H9 (cell line): ENCODE measurements at places on chromosomes 2 and 18. TPM values are rescaled to one million over a fixed set of nuclear protein-coding genes. Genes with fewer than 3 reads are reported as not detected.

DNA sequence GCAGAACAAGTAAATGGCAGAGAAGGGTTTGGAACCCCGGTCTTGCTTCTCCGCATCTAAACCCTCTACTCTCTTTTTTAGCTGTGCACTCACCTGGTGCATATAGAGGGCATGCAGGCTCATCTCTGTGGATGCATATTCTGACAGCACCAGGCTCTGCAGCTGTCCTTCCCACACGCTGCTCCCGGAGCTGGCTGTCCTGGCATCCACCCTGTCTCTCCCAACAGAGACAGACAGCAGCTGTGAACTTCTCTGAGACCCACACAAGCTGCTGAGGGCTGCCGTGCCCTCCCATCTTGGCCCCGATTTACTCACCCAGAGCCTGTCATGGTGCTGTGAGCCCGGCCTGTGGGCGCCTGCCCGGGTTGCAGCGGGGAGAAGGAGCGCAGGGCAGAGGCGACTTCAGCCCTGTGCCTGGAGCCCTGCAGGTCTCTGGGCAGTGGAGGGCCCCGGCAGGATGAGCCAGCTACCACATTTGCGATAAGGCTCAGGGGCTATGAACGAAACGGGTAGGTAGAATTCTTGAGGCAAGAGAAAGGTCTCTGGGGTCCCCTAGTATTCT is 3.3 kb upstream of the ABCB6 start:
- DNase-seq: no peak

DNA sequence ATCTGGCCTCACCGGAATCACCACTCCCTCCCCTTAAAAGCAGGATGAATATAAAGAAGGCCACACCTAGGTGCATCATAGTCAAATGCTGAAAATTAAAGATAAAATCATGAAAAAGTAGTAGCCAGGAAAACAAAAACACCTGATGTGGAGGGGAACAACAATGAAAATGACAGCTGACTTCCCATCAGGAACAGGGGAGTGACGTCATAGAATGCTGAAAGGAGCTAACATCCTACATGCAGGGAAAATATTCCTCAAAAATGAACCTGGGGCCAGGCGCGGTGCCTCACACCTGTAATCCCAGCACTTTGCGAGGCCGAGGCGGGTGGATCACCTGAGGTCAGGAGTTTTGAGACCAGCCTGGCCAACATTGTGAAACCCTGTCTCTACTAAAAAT is 108.1 kb downstream of the UGGT1 start:
- DNase-seq: no peak

- DNase-seq: no peak
These were observed 83.6 kb downstream of the CCDC138 start for GRCh38 chr2:108870069-108870644.

DNA sequence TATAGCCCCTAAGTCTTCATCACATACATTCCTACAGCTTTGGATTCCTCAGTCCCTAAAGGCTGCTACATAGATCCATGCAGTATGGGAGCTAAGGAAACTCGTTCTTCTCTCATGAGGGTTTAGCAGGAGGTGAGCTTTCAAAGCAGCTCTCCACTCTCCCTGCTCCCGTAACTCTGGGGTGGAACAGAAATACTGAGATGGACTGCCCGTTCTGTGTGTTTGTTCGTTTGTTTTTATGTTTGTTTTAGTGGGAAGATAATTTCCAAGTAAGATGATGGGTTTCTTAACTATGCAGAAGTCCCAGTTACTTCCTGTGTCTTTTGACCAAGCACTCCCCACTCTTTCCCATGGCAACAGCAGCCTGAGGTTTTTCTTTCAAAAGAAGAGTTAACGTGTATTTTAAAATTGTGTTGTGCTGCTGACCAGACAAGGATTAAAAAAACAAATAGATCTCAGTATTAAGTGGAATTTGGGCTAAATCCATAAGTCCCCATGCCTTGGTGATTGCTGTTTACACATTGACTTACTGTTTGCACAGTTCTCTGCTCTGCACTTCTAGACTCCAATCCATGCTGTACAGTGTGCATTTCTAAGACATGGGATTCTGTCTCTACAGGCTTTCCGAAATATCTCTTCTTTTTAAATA is 156.4 kb upstream of the SH3BP4 start:
- no peak for DNase-seq

The CCDC74B gene
- total RNA-seq: 5.9 and 6.7 TPM in 2 replicates

The DRC1 gene
- total RNA-seq: 0.20 TPM in 1 of 2 replicates, not detected in the other

- no peak for DNase-seq
These were observed 745.0 kb downstream of the CBLN2 start for GRCh38 chr18:71798986-71799673.

The DSG1 gene
- not detected in 2 replicates for total RNA-seq

GRCh38 chr18:56358608-56359280 is 279.6 kb downstream of the TXNL1 start:
- DNase-seq: no peak

GRCh38 chr2:59560769-59561168 is 992.7 kb downstream of the BCL11A start:
- DNase-seq: no peak

DNA sequence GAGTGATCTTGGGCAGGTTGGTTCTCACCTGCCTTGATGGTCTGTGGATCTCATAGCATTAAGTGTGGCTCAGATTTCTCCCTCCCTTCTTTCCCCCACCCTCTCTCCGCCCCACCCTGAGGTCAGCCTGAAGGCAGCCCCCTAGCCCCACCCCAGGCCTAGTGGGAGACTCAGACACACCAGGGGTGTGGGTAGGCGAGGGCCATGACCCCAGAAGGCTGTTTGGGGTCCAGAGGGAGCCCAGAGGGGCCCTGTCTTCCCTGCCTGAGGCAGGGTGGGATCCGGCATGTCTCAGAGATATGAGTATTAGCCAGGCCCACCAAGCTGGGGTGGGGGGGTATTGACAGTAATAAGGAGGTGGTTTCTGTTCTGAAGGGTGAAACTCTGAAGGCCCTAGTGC is 160.5 kb downstream of the GLI2 start:
- no peak for DNase-seq

DNA sequence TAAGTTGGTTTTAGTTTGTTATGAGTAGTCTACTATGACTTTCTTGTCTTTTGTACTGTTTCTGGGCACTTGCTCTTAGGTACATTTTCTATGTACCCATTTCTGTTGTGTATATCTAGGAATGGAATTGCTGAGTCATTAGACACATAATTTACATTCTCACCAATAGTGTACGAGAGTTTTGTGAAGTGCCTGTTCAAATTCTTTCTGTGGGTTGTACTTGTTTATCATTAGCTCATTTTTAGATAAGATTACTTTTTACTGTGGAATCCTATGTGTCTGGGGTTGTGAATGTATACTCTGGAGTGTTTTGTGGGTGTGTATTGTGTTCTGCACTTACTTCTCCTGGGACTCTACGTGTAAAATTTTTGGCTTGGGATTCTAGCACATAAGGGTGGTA is 36.6 kb upstream of the CD28 start:
- no peak for DNase-seq

The RTKN gene
- 87.1 and 90.9 TPM in 2 replicates for total RNA-seq

- no peak for DNase-seq
These were observed 683.0 kb downstream of the SLC4A3 start for GRCh38 chr2:220310451-220310861.

The ALKAL2 gene
- total RNA-seq: 0.48 and 0.68 TPM in 2 replicates

DNA sequence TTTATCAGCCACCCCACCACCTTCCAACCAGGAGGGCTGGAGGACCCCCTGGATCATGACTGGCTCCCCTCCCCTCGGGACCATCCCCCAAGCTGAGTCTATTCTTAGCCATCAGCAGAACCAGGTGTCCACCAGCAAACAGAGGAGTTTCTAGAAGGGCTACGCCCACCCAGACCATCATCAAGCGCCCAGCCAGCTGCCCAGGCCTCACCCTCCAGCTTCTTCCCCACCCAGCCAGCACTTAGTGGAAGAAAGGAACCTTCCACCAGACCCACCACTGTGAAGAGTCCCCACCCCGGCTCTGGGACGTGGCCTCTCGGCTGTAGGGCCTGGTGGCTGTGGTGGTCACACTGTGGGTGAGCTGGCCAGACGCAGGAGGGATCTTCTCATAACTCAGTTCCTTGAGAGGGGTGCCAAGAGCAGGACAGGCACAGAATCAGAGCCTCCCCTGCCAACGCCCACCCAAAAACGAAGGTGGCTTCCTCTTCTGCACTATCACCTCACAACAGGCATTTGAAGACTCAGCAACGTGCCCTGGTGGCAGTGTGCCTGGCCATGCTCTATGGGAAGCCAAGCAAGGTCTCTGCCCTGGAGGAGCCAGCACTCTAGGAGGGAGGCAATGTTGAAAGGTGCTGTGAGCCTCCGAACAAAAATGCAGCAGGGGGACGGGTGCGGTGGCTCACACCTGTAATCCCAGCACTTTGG is 19.0 kb downstream of the BIN1 start:
- no peak for DNase-seq

GRCh38 chr18:9516437-9517064 is 41.2 kb downstream of the RALBP1 start:
- no peak for DNase-seq

DNA sequence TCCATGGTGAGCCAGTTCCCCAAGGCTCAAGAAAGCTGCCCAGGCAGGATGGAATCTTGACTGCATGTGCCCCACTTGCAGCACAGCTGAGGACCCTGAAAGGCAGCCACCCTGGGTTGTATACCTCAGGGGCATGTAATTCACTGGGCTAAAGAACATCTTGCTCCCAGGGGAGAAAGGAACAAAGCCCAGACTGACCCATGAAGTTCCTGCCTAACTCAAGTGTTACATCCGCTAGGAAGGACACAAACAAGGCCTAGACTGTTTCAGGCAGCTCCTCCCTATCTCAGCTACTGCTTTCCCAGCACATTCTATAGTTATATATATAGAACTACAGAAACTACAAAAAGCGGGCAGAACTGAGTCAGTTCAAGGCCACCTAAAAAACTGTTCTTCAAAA is 69.0 kb downstream of the RBM43 start:
- DNase-seq: no peak

The CNDP1 gene
- 0.29 TPM in 1 of 2 replicates, not detected in the other for total RNA-seq

DNA sequence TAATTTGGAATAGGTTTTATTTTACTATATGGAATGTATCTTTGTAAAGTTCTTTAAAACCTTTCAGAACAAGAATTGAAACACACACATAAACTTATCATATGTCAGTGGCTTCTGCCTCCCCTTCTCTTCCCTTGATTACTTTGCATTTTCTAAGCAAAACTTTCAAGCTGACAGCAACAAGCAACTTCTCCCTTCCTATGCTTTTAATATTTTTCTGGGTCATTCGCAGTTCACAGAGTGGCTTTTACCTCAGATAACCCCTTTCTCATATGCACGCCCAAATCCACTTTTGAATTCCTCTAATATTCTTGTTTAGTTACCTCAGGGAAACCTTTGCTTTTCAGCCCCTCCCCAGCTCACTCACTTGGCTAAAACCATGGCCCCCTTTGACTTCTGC is 36.7 kb upstream of the CDC42EP3 start:
- no peak for DNase-seq

DNA sequence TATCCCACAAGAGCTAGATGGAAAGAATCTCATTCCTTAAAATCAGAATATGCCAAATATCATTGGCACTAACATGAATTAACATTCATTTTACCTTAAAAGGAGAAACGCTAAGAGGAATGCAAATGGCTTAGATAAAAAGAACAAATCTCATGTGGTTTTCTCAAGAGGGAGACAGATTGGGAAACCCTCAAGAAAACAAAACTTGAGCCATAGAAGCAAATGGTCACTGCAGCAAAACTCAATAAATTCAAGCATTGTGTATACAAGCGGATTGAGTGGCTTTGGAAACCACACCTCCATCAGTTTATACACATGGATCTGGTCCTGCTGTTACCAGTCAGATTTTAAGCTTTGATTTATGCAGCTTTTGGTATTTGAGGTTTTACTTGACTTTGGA is 1331.8 kb upstream of the ZEB2 start:
- no peak for DNase-seq
